ENCODE measurements at places on chromosomes 16 and 17. TPM values are rescaled to one million over a fixed set of nuclear protein-coding genes. Genes with fewer than 3 reads are reported as not detected.

The SOST gene
- not detected for total RNA-seq

The NATD1 gene
- 3.6 TPM for total RNA-seq

The EPOP gene
- total RNA-seq: 0.55 TPM

The KRT16 gene
- 0.12 TPM for total RNA-seq

The LRRC75A gene
- total RNA-seq: 3.3 TPM

The PDIA2 gene
- total RNA-seq: 0.12 TPM

The ATAD5 gene
- 5.8 TPM for total RNA-seq

The MYOCD gene
- 0.11 TPM for total RNA-seq

The ARMC5 gene
- 7.4 TPM for total RNA-seq

The DYNLRB2 gene
- not detected for total RNA-seq

The GCGR gene
- total RNA-seq: not detected

The CHST4 gene
- total RNA-seq: not detected

The AOC3 gene
- 0.11 TPM for total RNA-seq

The NECAB2 gene
- total RNA-seq: 0.22 TPM

The SNAI3 gene
- 0.12 TPM for total RNA-seq

The PPP1R27 gene
- total RNA-seq: not detected

The SHPK gene
- 15.4 TPM for total RNA-seq

The CEP295NL gene
- 5.6 TPM for total RNA-seq

The AXIN2 gene
- total RNA-seq: 1.2 TPM

The CCL11 gene
- 0.12 TPM for total RNA-seq

The TP53TG3C gene
- total RNA-seq: not detected

The SGCA gene
- total RNA-seq: 1.9 TPM

The CWC25 gene
- total RNA-seq: 12.6 TPM

The ITGB3 gene
- total RNA-seq: 27.8 TPM

The RRAD gene
- total RNA-seq: 8.0 TPM

The KRTAP9-8 gene
- not detected for total RNA-seq

The GPR139 gene
- not detected for total RNA-seq

The P2RX1 gene
- 0.25 TPM for total RNA-seq

The ESRP2 gene
- total RNA-seq: 0.12 TPM

The AATK gene
- total RNA-seq: 0.11 TPM

The LRRC36 gene
- total RNA-seq: 0.22 TPM

The CES4A gene
- 1.00 TPM for total RNA-seq

The GPR142 gene
- not detected for total RNA-seq

The KRT39 gene
- 0.11 TPM for total RNA-seq

The TBX4 gene
- not detected for total RNA-seq

The KRT12 gene
- not detected for total RNA-seq

The SEPTIN12 gene
- not detected for total RNA-seq

The PTX4 gene
- total RNA-seq: 0.11 TPM

The HCRT gene
- not detected for total RNA-seq

The KCNG4 gene
- not detected for total RNA-seq

The PLCD3 gene
- 23.0 TPM for total RNA-seq
